CD4-positive, CD25-positive, alpha-beta regulatory T cell (primary cell): ENCODE measurements at places on chromosomes 12 and 14. TPM values are rescaled to one million over a fixed set of nuclear protein-coding genes. Genes with fewer than 3 reads are reported as not detected.

- H3K36me3 ChIP-seq, result no peaks in the 10 kb centered on the region
- H3K27me3 ChIP-seq, result peaks cover 7% of the 10 kb centered on the region
- no peaks in the 10 kb centered on the region for H3K4me1 ChIP-seq
- H3K4me3 ChIP-seq, result no peak overlapping the region
Measured at GRCh38 chr12:4784404-4785054, 64.3 kb downstream of the GALNT8 start.

DNA sequence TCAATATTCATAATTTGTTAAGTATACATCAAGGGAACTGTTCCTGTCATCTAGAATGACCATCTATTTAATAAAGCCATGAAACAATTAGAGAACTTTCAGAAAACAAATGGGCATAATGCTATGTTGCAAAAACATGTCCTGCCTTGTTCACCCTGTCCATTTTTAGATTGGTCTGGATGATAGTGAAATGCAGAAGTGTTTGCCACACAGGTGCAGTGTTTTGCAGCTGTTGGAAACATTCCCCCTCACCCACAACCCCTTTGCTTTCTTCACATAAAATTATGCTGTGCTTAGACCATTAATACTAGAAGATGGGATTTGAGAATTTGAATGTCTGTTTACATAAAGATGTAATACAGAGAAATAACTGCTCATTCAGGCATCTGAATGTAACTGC, 36.5 kb downstream of the LEMD3 start:
- H3K4me3 ChIP-seq, result no peak overlapping the region
- H3K27me3 ChIP-seq, result no peaks in the 10 kb centered on the region
- H3K36me3 ChIP-seq, result no peaks in the 10 kb centered on the region
- H3K27ac ChIP-seq, result no peak overlapping the region
- H3K4me1 ChIP-seq, result peaks cover 41% of the 10 kb centered on the region

GRCh38 chr14:65849558-65849957, 437.0 kb downstream of the FUT8 start:
- no peak for DNase-seq
- peaks cover 68% of the 10 kb centered on the region for H3K4me1 ChIP-seq
- no peaks in the 10 kb centered on the region for H3K36me3 ChIP-seq
- no peaks in the 10 kb centered on the region for H3K27me3 ChIP-seq
- peak overlapping the region; percentile 77 for H3K27ac ChIP-seq

DNA sequence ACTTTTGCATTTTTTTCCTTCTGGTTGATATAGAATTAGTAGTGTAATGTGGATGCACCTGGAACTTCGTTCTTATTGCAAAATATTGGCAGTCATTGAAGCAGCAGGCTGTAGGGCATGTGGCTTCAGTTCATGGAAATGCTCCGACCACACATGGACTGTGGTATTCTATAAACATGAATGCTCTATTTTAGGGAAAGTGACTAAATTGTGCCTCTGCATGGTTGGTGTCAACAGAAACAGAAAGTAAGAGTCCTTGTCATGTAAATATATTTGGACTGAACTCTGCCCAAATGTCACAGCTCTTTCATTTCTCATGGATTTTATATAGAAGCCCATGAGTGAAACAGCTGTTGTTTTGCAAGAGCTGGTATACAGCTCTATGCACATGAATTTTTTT, 917.0 kb downstream of the LRFN5 start:
- no peak overlapping the region for H3K4me3 ChIP-seq
- DNase-seq, result no peak
- no peak overlapping the region for H3K27ac ChIP-seq

DNA sequence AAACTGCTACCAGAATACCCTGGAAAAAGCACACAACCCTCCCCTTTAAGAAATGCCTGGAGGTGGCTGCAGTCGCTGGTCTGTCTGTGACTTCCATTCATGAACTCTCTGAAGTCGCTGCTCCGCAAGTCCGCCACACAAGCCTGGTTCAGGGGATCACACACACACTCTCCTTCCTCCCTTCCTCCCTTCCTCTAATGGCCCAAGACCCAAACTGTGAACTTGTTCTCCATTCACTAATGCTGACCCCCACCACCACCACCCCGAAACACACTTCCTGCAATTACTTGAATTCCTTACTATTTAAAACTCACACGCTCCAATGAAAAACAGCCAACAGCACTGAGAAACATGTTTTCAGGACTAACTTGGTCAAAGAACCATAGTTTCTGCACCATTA, 1.0 kb upstream of the LMO3 start:
- H3K4me1 ChIP-seq, result no peaks in the 10 kb centered on the region
- no peak overlapping the region for H3K4me3 ChIP-seq
- peaks cover 7% of the 10 kb centered on the region for H3K27me3 ChIP-seq
- no peak overlapping the region for H3K27ac ChIP-seq
- no peak for DNase-seq

- H3K27me3 ChIP-seq, result no peaks in the 10 kb centered on the region
- no peak overlapping the region for H3K27ac ChIP-seq
- DNase-seq, result no peak
- H3K4me1 ChIP-seq, result no peaks in the 10 kb centered on the region
Measured at GRCh38 chr12:105888696-105889095, 250.1 kb downstream of the NUAK1 start.

DNA sequence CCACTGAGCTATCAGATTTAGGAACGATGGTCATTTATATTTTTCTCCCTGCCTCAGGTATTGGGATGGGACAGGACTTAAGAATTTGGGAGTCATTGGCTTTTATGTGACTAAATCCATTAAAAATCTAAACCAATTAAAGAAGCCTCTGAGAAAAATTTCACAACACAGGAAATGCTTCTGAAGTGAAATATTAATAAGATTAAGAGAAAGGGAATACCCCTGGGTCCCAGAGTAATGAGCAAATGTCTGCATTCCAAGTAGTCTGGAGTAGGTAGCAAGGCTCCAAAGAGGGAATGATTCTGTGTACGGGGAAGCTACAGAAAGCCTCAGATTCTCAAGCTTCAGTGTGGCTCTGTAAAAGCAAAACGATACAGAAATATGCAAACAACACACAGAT, 707 bp upstream of the MED6 start:
- H3K27me3 ChIP-seq, result peaks cover 15% of the 10 kb centered on the region
- H3K4me1 ChIP-seq, result peaks cover 23% of the 10 kb centered on the region
- DNase-seq, result no peak
- peak overlapping the region; percentile 33 for H3K27ac ChIP-seq
- H3K4me3 ChIP-seq, result peak overlapping the region; percentile 76
- H3K36me3 ChIP-seq, result peaks cover 10% of the 10 kb centered on the region

DNA sequence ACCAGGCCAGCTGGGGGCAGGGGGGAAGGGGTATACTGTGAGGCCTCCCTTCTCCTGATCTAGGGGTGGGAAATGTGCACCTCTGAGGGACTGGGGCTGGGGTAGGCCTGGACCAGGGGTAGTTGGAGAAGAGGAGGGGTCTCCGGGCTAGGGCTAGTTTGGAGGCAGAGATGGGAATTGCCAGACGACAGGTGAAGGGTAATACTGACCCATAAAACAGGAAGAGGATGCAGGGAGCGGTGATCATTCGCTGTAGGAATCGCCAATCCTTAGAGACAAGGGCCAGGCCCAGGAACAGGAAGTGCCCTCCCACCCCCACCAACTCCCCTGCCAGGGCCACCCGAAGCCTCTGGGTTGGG, 4.4 kb downstream of the SLC22A17 start:
- DNase-seq, result no peak
- peaks cover 6% of the 10 kb centered on the region for H3K4me1 ChIP-seq
- peaks cover 10% of the 10 kb centered on the region for H3K27me3 ChIP-seq
- no peak overlapping the region for H3K4me3 ChIP-seq
- H3K36me3 ChIP-seq, result no peaks in the 10 kb centered on the region

DNA sequence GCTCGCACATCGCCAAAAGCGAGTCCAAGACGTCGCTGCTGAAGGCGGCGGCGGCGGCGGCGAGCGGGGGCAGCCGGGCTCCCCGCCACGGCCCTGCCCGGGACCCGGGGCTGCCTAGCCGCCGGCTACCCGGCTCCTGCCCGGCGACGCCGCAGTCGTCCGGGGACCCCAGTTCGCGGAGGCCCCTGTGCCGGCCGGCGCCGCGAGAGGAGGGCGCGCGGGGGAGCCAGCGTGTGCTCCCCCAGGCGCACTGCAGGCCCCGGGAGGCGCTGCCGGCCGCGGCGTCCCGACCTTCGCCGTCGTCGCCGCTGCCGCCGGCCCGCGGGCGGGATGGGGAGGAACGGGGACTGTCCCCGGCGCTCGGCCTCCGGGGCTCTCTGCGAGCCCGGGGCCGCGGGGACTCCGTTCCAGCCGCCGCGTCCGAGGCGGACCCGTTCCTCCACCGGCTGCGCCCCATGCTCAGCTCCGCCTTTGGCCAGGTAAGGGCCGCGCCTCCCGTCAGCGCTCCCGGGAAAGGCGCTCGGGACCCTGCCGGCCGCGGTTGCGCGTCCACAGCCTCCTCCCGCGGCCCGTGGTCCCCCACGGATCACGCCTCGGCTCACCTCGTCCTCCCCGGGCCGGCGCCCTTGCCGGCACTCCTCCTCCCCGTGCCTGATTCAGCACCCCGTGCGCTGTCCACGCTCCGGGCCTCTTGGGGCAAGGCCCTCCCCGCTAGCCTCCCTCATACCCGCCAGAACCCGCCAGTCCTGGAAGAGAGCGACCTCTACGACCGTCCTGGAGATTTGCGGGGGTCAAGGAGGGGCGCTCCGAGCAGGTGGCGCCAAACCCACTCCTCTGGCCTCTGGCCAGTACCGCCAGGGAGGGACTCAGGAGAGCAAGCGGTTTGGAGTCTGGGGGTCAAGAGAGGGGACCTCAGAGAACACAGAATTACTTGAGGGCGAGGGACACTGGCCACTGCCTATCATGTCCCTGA, 721 bp downstream of the CABP1 start:
- H3K27me3 ChIP-seq, result peaks cover 38% of the 10 kb centered on the region
- peaks cover 14% of the 10 kb centered on the region for H3K4me1 ChIP-seq
- no peak overlapping the region for H3K27ac ChIP-seq
- peak; percentile 41 for DNase-seq
- no peak overlapping the region for H3K4me3 ChIP-seq
- no peaks in the 10 kb centered on the region for H3K36me3 ChIP-seq

- no peaks in the 10 kb centered on the region for H3K27me3 ChIP-seq
- peaks cover 9% of the 10 kb centered on the region for H3K4me1 ChIP-seq
- H3K36me3 ChIP-seq, result no peaks in the 10 kb centered on the region
- no peak overlapping the region for H3K27ac ChIP-seq
- DNase-seq, result no peak
- H3K4me3 ChIP-seq, result no peak overlapping the region
Measured at GRCh38 chr14:55285048-55285652, 13.9 kb downstream of the FBXO34 start.

DNA sequence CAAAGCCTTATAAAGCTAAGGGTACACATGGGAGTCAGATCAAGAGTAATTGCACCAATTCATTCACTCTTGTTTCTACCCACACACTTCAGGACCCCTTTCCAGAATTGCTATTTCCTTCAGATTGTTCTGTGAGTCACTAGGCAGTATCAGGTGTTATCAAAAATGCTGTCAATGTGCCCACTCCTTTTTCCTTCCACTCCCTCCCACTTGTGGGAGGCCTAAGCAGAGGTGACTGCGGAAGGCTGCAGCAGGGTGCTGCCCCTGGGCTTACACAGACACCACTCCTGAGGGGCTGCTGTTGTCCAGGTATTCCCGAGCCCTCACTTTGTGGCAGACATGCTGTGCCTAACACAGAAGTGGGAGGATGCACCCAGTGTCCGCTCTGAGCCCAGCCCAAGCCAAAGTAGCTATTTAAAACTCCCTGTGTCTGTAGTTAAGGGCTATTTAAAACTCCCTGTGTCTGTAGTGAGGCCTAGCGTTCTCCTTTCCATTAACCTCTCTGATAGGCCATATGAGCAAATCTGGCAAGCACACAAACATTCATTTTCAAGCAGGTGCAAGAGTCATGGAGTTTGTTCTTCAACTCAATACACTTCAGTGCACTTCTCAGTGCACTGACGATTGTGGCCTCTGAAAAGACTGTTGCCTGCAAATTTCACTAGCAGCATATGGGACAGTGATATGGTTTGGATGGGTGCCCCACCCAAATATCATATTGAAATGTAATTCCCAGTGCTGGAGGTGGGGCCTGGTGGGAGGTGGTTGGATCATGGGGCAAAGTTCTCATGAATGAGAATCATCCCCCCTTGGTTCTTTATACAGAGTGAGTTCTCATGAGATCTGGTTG, 117.8 kb downstream of the PHLDA1 start:
- H3K27me3 ChIP-seq, result no peaks in the 10 kb centered on the region
- no peak overlapping the region for H3K4me3 ChIP-seq
- no peak for DNase-seq
- H3K36me3 ChIP-seq, result no peaks in the 10 kb centered on the region

- no peak overlapping the region for H3K4me3 ChIP-seq
- peaks cover 5% of the 10 kb centered on the region for H3K36me3 ChIP-seq
- no peak overlapping the region for H3K27ac ChIP-seq
- DNase-seq, result no peak
- H3K27me3 ChIP-seq, result no peaks in the 10 kb centered on the region
Measured at GRCh38 chr12:62516927-62517326, 50.3 kb downstream of the MON2 start.

GRCh38 chr12:113528606-113529293, 57.1 kb upstream of the LHX5 start:
- no peaks in the 10 kb centered on the region for H3K36me3 ChIP-seq
- no peak overlapping the region for H3K4me3 ChIP-seq
- H3K27me3 ChIP-seq, result no peaks in the 10 kb centered on the region

DNA sequence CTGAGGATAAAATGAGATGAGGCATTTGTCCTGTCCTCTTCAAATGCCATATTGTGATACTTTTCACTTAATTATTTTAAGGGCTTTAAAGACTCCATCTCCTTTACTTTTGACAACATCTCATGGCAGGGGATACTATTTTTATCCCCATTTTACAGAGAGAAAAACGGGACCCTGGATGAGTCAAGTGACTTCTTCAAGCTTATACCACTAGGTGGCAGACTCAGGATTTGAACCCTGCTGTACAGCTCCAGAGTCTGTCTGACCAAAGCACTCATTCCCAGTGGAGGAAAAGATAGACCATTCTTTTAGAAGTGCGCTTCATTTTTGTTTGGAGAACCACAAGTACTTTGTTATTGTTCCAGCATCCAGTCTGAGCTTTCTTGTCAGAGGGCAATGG, 1.7 kb upstream of the SMOC1 start:
- no peaks in the 10 kb centered on the region for H3K36me3 ChIP-seq
- no peaks in the 10 kb centered on the region for H3K4me1 ChIP-seq
- no peak for DNase-seq
- no peak overlapping the region for H3K4me3 ChIP-seq
- no peak overlapping the region for H3K27ac ChIP-seq

DNA sequence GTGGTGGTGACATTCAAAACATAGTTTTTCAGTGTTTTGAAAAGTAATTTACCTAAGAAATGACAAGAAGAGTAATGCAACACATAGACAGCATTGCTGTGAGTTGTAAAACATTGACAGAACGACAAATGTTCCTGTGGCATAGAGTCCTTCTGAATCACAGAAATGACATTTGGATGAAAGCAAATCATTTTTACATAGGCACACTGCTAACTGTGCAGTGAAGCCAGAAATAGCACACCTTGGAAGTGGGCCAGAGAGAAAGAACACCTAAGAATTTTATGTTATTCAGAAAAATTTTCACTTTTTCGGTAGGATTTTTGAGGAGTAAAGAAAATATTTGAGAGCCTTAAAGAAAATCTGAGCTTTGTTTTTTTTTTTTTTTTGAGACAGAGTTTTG, 100.6 kb downstream of the ANO4 start:
- H3K4me1 ChIP-seq, result no peaks in the 10 kb centered on the region

GRCh38 chr12:25126746-25127145, 68.2 kb downstream of the DNAI7 start:
- no peak overlapping the region for H3K4me3 ChIP-seq
- no peak for DNase-seq
- H3K4me1 ChIP-seq, result no peaks in the 10 kb centered on the region
- no peaks in the 10 kb centered on the region for H3K36me3 ChIP-seq

GPR132 gene
- 94.5 TPM for total RNA-seq

BMAL2 gene
- 2.2 TPM for total RNA-seq

VWF gene
- total RNA-seq, result 1.3 TPM

INHBC gene
- total RNA-seq, result not detected

A2M gene
- not detected for total RNA-seq

MEG3 gene
- total RNA-seq, result 0.10 TPM

PIWIL1 gene
- not detected for total RNA-seq
